ENCODE measurements at places on chromosomes 6 and 20. TPM values are rescaled to one million over a fixed set of nuclear protein-coding genes. Genes with fewer than 3 reads are reported as not detected.

DNA sequence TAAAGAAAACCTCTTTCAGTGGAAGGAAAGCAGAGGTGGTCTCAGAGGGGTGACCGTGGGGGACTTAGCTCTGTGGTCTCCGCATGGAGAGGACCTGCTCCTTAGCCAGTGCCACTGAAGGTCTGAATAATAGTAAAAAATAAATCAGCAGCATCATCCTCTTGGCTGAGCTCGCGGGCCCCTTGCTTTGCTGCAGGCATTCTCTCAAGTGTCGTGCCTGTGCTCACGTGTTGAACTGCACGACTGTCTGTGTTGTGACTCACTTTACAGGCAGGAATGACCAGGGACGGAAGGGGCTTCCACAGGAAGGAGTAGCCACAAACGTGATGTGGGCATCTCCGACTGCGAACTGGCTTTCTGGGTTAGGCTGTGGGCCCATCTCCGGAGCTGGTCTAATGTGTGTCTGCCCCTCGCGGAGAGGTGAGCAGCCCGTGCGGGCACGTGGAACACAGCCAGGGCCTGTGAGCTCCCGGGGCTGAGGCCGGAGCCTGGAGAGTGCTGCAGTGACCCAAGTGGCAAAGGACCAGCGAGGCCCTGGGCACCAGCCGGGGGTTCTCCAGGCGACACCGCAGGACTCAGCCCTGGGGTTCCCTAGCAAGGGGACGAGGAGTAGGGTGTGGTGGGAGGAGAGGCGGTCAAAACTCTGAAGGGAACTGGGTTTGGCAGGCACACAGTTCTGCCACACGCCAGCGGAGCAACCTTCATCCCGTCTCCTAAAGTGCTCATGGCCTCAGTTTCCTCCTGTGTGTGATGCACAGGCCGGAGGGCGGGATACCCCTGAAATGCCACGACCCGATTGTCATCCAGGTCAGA is 89.2 kb downstream of the RAMACL start:
- H3K27me3 ChIP-seq, result no peaks in the 10 kb centered on the region
- H3K4me1 ChIP-seq, result peaks cover 25% of the 10 kb centered on the region
- H3K27ac ChIP-seq, result no peak overlapping the region
- no peak for DNase-seq

- H3K4me3 ChIP-seq, result no peak overlapping the region
- H3K27ac ChIP-seq, result no peak overlapping the region
- no peak for DNase-seq
- peaks cover 4% of the 10 kb centered on the region for H3K4me1 ChIP-seq
- no peaks in the 10 kb centered on the region for H3K36me3 ChIP-seq
Observed at GRCh38 chr6:10511477-10511876, 9.7 kb upstream of the GCNT2 start.

DNA sequence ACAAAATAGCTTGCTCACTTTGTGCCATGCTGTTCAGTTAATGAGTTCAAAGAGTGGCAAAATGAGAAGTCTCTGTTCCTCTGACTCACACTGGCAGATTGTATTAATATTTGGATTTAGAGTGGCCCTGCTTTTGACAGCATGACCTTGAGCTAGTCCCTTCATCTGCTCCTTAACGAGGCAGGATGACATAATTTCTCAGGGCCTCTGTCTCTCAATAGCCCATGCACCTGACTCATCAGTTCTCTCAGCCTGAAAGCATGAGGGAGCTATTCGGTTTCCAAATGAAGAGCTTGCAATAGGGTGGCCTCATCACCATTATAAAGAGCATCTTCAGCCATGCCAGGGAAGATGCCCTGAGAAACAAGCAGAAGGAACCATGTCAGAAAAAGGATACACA is 38.2 kb downstream of the CAP2 start:
- no peak overlapping the region for H3K27ac ChIP-seq
- DNase-seq, result no peak
- no peaks in the 10 kb centered on the region for H3K4me1 ChIP-seq
- H3K36me3 ChIP-seq, result no peaks in the 10 kb centered on the region
- H3K27me3 ChIP-seq, result peaks cover 10% of the 10 kb centered on the region

DNA sequence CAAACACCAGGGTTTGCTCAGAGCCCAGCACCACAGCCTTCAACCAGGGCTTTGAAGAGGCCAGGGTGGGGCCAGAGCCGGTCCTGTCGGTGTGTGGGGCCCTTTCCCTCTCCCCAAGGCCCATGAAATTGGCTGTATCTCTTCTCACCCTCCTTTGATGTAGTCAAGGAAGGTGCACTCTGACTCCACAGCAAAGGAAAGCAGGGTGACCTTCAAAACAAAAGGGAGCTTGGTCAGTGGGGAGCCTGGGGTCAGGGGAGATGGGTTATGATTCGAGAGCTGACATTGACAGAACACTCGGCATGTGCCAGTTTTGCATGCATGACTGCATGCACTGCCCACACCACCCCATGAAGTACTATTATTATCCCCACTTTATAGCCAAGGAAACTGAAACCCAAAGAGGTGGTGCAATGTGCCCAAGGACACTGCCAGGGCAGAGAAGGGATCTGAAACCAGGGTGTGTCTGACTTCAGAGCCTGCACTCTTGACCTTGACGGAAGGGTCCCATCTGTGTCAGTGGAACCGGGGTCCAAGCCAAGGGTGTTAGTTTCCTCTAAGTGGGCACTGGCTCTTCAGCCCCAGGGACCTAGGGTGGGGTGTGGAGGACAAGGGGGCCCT is 55.4 kb downstream of the RAB44 start:
- H3K27me3 ChIP-seq, result no peaks in the 10 kb centered on the region
- H3K36me3 ChIP-seq, result peaks cover 7% of the 10 kb centered on the region
- no peak overlapping the region for H3K27ac ChIP-seq
- DNase-seq, result no peak

- no peak overlapping the region for H3K4me3 ChIP-seq
- DNase-seq, result no peak
- no peaks in the 10 kb centered on the region for H3K36me3 ChIP-seq
- no peaks in the 10 kb centered on the region for H3K4me1 ChIP-seq
Observed at GRCh38 chr6:106870824-106871717, 103.5 kb downstream of the CD24 start.

GRCh38 chr6:48280035-48280620 is 169.1 kb upstream of the PTCHD4 start:
- no peak for DNase-seq
- H3K27ac ChIP-seq, result no peak overlapping the region
- no peaks in the 10 kb centered on the region for H3K4me1 ChIP-seq
- no peak overlapping the region for H3K4me3 ChIP-seq
- H3K27me3 ChIP-seq, result no peaks in the 10 kb centered on the region

DNA sequence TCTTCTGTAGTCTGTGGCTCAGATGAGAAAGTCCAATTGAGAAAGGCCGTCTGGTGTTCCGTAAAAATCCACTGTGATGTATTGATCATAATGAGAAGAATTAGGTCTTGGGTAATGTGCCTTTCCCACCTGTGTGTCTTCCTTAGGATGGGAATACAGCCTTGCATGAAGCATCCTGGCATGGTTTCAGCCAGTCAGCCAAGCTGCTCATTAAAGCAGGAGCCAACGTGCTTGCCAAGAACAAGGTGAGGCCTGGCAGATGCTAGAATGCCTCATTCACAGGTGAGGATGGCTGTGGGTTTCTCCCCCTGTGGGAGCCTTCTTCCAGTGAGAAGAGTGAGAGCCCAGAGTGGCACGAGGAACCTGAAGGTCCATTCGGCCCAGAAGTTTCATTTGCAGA is 32.7 kb downstream of the LYRM2 start:
- no peaks in the 10 kb centered on the region for H3K4me1 ChIP-seq
- no peak overlapping the region for H3K27ac ChIP-seq
- H3K27me3 ChIP-seq, result no peaks in the 10 kb centered on the region
- H3K36me3 ChIP-seq, result no peaks in the 10 kb centered on the region
- H3K4me3 ChIP-seq, result no peak overlapping the region

DNA sequence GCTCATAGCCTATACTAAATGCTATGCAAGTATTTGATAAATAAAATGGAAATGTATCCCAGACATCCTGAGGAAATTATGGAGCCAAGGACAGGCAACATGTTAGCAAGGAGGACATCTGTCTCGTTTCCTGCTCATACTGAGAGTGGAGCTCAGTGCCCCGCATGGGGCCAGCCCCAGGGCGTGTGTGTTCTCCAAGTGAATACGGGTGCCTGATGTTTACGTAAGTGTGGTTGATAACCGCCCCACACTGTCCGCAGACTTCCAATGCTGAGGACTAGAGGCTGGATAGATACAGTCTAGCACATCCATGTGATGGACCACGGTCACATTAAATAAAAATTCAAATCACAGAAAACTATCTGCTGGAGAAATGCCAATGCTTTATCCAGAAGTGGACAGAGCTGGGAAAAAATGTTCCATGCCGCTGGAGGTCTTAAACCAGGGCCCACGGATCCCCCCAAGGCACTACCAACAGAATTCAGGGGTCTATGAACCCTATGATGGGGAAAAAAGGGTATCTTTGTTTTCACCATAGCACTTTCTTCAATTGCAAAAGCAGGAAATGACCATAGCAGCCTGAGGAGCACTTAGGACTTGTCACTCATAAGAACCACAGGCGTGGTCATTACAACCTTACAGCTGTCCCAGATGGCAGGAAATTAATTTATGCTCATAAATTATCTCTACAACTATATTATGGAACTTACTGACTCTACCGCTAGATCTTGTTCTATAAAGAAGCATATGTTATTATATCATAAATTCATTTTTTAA is 24.9 kb downstream of the TGM2 start:
- H3K27me3 ChIP-seq, result no peaks in the 10 kb centered on the region
- H3K27ac ChIP-seq, result no peak overlapping the region
- H3K36me3 ChIP-seq, result no peaks in the 10 kb centered on the region
- H3K4me3 ChIP-seq, result no peak overlapping the region
- DNase-seq, result no peak

DNA sequence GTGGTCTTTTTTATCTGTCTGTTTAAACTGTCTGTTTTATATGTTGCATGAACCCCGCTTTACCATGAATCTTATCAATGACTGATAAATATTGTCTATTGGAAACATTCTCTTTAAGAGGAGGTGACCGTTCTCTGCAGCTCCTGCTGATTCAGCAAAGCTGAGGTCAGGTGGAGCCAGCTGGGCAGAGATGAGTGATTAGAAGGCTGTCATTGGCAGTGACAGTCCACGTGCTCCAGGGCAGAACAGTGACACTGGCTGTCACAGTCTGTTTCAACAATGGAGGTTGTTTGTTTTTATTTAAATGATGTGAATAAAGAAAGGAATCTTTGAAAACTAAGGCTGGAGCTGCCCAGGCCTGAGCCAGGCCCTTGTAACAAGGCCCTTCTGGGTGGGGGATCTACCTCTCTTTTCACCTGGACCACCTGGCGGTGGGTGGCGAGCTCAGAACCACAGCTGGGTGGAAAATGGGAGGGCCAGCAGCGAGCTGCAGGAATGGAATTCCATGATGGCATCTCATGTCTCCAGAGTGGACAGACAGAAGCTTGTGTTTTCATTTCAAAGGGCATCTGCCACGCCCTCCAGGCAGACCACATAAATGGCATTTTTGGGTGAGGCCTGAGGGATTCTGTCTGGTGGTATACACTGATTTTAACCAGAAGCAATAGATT is 12.6 kb downstream of the SYNJ2 start:
- DNase-seq, result no peak
- H3K4me1 ChIP-seq, result peaks cover 50% of the 10 kb centered on the region
- H3K27ac ChIP-seq, result no peak overlapping the region
- H3K4me3 ChIP-seq, result no peak overlapping the region
- H3K36me3 ChIP-seq, result no peaks in the 10 kb centered on the region

DNA sequence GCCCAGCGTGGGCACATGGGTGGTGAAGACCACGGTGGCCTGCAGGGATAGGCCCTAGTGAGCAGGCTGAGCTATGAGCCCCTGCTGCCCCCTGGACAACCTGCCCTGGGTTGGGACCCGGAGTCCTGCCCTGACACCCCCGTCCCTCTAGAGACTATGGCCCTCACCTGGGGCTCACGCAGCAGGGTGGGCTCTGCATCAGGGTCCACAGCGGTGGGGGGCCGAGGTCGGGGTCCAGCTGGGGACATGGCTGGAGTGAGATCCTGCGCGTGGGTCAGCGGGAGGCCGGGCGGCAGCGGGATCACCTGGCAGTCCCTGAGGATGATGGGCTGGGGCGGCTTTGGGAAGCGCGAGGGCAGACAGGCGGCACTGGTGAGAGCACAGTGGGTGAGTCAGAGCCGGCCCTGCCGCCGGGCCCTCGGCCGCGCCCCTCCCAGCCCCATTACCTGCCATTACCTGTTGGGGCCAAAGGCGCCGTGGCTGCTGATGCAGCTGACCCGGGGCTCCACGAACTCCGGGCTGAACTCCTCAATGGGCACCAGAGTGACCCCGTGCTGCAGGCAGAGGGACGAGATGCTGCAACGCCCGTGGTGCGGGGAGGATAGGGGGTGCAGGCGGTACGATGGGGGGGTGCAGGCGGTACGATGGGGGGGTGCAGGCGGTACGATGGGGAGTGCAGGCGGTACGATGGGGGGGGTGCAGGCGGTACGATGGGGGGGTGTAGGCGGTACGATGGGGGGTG is 27.9 kb downstream of the ADRM1 start:
- H3K27me3 ChIP-seq, result no peaks in the 10 kb centered on the region
- H3K36me3 ChIP-seq, result no peaks in the 10 kb centered on the region
- H3K27ac ChIP-seq, result no peak overlapping the region
- no peak overlapping the region for H3K4me3 ChIP-seq

DNA sequence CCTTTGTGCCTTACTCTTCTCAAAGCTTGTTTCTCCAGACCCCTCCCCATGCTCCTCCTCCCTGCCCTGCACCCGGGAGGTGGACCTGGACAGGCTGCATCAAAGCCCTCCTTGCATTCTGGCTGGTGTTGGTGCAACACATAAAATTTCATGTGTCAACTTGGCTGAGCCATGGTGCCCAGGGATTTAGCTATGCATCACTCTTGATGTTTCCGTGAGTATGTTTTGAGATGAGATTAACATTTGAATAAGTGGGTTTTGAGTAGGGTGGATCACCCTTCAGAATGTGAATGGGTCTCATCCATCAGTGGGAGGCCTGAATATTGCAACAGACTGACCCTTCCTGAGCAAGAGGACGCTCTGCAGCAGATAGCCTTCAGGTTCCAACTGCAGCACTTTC is 4.4 kb upstream of the OCSTAMP start:
- peaks cover 15% of the 10 kb centered on the region for H3K27me3 ChIP-seq
- H3K4me3 ChIP-seq, result no peak overlapping the region
- H3K4me1 ChIP-seq, result peaks cover 51% of the 10 kb centered on the region
- H3K36me3 ChIP-seq, result no peaks in the 10 kb centered on the region
- H3K27ac ChIP-seq, result no peak overlapping the region

Gene GRM1
- not detected for total RNA-seq

Gene RBPJL
- total RNA-seq, result not detected

Gene FRK
- total RNA-seq, result 0.02 TPM

Gene LGSN
- not detected for total RNA-seq

Gene PACRG
- total RNA-seq, result not detected
